ENCODE measurements at places on chromosomes 6 and 20.
A peak's percentile ranks its signal among the peaks of the same experiment; 100 is the strongest.

GRCh38 chr6:43886067-43886461 lies 116.1 kb downstream of the VEGFA start:
- DNase-seq = no peak

DNA sequence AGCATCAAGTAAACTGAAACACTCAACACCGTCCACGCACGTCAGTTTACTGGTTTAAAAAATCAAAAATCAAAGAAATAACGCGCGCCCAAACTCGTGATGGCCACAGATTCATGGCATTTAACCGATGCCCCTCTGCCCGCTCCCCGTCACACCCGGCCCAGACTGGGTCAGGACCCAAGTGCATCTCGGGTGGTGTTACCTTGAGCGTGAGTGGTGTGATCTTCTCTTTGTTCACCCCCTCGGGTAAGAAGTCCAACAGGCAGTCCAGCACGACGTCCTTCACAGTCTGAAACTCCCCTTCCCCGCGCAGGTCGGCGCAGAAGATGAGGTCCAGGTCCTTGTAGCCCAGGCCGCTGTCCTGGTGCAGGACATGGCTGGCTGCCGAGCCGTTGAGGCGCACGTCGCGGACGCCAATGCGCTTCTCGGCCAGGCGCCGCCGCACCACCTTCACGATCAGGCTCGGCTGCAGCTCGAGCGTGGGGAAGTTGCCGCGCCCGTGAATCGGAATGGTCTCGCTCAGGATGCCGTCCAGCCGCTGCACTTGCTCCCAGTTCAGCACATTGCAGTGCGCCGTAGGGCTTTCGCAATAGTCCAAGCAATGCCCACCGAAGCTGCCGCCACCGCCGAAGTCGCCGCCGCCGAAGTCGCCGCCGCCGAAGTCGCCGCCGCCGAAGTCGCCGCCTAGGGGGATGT lies 945 bp downstream of the TENT5A start:
- DNase-seq = peak; percentile 36

GRCh38 chr20:58328836-58329235 lies 19.3 kb downstream of the RAB22A start:
- no peak for DNase-seq

DNA sequence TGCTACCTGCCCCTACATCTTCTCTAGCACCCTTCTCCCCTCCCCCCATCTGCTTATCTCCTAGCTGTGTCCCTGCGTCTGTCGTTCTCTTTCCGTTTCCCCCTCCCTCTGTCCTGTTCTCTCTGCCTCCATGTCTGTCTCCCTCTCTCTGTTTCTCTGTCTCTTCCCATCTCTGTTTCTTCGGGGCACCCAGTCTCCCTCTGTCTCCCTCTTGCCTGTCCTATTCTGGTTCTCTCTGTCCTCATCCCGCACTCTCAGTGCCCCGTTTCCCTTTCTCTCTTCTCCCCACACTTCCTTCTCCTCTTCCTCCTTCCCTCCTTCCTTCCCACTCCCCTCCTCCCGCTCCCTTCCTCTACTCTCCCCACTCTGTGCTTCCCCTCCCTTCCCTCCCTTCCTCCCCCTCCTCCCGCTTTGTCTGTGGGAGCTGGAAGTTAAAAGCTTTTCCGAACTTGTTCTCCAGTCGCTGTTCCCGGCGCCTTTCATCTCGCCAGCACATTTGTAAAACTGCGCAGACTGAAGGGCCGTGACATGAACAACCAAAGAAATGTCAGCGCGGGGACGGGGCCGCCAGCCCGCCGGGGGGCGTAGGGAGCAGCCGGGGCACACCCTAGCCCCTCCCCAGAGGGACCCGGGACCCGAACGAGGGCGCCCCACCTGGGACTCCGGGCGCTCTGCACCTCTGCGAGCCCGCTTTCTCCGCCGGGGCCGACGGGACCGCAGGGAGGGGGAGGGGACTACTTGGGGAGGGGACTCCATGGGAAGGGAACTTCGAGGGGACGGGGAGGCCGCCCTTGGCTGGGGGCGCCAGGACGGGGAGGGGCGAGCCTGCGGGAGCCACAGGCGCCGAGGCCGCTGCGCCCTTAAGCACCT lies 4.0 kb upstream of the CDH22 start:
- DNase-seq = peak; percentile 13

- no peak for DNase-seq
Measured at GRCh38 chr20:36744243-36744642, 1.6 kb downstream of the NDRG3 start.

All from activated CD4-positive, alpha-beta memory T cell treated with anti-CD3 and anti-CD28 coated beads for 36 hours (primary cell).